Inflammatory macrophage (primary cell): ENCODE measurements at places on chromosomes 4 and X.

DNA sequence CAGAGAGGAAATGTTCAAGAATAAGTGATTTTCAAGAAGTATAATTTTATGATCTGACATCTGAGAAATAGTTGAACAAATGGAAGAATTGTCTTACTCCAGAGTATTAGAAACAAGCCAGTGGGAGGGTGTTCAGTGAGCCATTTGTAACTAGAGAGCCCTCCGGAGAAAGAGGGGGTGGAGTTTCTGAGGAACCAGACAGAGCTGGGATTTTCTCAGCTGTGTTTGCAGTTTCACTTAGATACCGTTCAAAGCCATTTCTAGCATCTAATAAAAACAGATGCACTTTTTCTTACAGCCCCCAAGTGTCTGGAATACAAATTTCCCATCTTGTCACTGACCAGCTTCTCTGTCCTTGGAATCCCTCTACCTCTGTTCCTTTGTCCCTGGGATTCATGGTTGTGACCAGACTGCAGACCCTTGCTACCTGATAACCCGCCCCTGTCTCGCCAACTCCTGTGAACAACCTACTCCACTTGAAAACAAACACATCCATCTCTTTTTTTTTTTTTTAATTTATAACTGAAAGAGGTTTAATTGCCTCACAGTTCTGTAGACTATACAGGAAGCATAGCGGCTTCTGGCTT lies 132.8 kb upstream of the KLF3 start:
- DNase-seq, result peak; percentile 26

- DNase-seq, result no peak
Observed at GRCh38 chr4:127503111-127503510, 129.6 kb upstream of the INTU start.

DNA sequence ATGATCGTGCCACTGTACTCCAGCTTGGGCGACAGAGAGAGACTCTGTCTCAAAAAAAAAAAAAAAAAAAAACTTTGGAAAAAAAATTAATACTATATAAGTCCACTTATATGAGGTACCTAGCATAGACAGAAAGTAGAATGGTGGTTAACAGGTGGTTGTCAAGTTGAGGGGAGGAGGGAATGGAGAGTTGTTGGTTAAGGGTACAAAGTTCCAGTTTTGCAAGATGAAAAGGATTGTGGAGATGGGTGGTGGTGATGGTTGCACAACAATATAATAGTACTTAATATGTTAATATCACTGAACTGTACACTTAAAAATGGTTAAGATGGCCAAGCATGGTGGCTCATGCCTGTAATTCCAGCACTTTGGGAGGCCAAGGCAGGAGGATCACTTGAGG lies 4.1 kb upstream of the IL9R start:
- DNase-seq, result no peak

- DNase-seq, result no peak
Observed at GRCh38 chr4:162350331-162350730, 186.5 kb upstream of the FSTL5 start.

- no peak for DNase-seq
Observed at GRCh38 chr4:175418516-175418915, 393.5 kb downstream of the GPM6A start.

GRCh38 chr4:138948918-138949317 lies 66.7 kb upstream of the NOCT start:
- DNase-seq, result no peak

GRCh38 chrX:130770615-130771014 lies 132.4 kb downstream of the ENOX2 start:
- no peak for DNase-seq

GRCh38 chrX:41956027-41956426 lies 32.7 kb upstream of the CASK start:
- DNase-seq, result no peak

GRCh38 chrX:41781500-41781899 lies 57.5 kb downstream of the GPR82 start:
- DNase-seq, result no peak

DNA sequence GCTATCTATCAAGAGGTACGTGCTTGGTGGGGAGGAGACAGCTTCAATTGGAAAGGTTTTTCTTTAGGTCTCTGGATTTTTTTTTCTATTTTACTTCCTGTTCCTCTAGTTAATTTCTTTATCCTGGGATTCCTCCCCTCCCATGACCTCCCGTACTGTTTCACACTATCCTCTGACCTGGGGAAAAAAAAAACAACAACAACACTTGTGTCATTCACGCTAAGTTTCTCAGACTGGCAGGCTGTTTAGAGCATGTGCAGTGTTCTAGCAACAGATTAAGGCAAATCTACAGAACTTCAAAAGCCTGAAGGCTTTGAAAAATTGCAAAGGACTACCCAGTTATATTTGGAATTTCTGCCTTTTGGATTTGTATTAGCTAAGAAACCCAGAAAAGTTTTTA lies 358.4 kb downstream of the ARHGAP24 start:
- DNase-seq, result no peak

DNA sequence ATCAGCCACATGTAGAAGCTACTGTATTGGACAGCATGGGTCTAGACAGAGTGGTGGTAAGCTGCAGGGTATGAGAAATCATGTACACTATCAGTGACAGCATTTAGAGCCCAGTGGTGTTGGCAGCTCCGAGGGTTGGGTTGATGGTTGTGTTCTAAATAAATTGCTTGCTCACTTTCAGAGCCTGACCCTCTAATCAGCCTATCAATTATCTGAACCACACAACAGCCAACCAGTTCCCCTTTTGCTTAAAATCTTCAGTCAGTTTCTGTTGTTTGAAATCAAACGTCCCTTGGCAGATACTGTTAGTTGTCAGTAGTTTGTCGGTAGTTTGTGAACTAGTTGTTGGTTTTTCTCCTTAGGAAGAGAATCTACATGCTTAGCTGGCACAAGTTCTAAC lies 99.8 kb upstream of the RAI2 start:
- DNase-seq, result no peak

DNA sequence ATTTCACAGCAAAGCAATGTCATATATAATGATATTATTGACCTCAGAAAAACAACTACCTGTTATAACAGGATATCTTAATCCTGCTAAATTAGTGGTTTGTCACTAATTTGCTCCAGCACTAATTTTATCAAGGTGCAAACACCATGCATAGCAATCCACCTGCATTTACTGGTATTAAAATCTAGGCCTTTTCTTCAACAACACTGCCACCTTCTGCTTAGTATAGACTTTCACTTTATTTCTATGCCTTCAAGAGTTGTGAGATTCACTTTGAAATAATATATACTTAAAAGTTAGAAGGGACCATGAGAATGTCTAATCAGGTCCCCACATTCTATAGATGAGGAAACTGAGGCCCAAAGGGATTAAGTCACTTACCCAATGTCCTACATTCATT lies 82.1 kb upstream of the IQCM start:
- no peak for DNase-seq

GRCh38 chrX:69120476-69120875 lies 44.8 kb downstream of the PJA1 start:
- DNase-seq, result no peak

DNA sequence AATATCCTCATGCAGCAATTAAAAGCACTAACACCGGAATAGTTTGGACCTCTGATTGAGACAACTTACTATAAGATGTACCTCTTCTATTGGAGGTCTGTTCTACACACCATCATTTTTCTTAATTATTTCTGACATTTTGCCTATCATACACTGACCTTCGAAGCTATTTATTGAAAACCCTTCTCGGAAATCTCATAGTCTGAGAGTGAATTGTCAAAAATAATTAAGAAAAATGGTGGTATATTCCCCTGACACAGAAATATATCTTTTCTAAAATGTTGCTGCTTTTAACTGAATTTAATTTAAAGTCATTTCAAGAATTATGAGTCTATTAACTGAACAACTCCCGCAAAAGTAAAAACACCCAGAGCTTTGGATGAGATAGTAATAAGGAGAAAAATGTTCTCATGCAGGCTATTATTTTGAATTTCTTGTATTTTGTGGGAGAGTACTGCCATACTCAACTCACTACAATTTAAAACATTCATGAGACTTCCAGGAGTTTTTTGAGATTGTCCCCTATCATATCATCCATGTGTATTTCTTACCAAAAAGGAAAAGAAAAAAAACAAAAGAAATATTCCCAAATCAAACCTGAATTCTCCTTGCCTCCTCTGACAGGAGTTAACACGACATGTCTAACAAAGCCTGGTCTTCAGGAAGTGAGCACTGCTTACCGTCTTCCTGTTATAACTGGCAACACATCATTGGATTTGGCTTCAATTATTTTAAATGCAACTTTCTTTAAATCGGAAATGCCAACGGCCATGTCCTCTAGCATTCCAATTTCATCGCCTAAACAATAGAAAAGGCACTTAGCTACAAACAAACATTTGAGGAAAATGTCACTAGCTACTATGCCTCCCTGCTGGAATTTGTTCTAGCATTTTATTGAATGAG lies 485.3 kb downstream of the IL15 start:
- no peak for DNase-seq

DNA sequence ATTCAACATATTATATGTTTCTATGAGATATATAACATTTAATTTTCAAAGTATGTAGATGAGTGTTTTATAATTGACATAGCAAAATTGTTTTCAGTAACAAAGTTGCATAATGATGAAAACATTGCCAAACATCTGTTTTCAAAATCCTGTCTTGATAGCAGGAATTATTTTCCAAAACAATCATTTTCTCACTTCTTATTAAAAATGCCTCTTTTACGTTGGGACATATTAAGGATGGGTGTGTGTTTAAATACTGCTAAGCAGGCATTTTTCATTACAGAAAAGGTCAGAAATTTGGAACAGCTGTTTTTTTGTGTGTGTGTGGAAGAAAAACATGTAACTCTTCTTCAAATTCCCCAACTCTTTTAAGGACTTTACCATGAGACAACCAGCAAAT lies 452.0 kb downstream of the SPRY1 start:
- no peak for DNase-seq

- DNase-seq, result no peak
Observed at GRCh38 chr4:48153791-48154550, 19.9 kb upstream of the TXK start.

DNA sequence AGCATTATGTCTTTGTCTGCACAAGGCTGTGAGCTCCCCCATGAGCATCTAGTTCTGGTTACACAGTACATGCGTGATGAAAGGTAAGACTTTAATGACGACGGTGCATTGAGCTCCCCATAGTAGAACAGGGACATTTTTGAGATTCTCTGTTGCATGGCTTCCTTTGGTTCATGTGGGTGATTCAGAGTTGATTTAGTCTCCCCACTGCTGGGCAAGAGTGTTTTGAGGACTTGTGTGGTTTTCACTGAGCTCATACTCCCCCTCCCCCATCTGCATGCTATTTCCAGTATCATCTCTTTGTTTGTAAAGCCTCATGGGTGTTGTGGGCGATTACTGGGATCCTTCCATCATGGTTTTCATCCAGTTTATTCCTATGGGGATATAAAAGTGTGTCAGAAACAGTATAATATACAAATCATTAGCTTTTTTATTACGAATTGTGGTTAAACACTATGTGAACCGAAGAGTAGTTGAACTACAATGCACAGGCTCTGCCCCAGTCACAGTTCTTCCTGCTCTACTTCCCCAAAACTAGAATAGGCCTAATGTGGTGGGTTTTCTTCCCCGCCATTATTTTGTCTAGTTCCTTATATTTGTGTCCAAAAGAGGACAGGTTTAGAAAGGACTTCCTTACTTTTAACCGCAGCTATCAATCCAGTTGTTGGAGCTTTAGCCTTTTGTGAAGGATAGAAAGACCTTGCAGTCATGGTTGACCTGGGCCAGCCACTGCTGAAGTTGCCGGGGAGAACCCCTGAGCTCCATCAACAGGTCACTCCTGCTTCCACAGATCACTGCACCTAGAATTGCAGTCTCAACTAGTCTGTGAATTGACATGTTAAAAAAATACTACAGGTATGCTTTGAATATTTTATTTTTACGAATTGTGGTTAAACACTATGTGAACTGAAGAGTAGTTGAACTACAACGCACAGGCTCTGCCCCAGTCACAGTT lies 30.4 kb downstream of the KIT start:
- peak; percentile 64 for DNase-seq

DNA sequence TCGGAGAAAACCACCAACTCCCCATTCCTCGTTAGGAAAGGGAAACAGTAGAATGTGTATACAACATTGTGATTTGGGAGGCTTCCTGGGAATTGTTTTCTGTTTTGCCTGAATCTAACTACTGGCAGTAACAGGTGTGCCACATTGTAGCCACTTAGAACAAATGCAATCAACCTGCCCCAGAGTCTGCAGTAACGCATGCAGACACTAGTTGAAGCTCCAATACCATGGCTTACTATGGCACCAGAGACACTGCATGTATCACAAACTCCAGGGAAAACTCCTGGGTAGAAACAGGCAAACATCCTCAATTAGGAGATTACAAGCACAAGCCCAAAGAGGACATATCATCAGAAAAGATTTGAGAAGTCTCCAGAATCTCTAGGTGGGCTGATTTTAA lies 154.2 kb upstream of the NEIL3 start:
- no peak for DNase-seq

- no peak for DNase-seq
Observed at GRCh38 chr4:83054928-83055327, 19.9 kb downstream of the COPS4 start.

DNA sequence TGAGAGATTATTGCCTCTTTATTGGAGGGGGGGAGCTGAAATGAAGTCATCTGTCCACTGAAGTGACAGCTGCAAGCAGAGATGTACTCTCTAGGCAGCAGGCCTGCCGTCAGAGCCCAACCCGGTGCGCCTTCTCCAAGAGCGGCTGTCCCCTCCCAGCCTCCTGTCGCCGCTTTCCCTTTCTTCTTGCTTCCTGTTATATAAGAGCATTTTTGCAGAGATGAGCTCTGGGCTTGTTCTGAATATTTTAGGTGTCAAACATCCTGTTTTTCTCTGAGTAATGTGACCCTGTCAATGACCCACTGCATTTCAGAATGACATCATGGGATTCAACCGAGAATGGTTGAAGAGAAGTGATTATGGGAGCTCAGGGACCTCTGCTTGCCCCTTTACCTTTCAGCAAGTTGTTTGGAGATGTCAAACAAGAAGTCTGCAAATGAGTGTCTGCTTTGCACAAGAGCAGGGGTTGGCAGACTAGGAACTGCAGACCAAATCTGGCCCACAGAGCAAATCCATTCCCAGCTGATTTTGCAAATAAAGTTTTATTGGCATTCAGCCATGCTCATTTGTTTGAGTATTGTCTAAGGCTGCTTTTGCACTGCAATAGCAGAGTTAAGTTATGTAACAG lies 79.9 kb downstream of the SLC9A6 start:
- DNase-seq, result peak; percentile 37

DNA sequence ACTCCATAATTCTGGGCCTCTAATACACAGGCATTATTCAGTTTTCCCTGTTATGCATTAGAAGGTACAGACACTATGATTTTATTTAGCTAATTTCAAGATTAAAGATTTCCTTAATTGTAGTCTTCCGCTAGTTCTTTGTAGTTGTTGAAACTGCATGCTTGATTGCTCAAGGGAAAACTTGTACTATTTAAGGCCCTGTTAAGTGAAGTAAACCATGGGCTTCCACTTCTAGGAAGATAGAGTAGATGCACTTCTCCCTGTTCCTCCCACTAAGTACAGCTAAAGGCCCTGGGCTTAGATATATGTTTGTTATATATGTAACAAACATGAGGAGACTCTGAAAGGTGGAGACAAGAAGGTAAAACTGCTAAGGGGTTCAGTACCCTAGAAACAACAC lies 215.8 kb upstream of the LEF1 start:
- DNase-seq, result no peak
